Lung (tissue), 17 donors: ENCODE measurements at places on chromosomes 4 and X. TPM values are rescaled to one million over a fixed set of nuclear protein-coding genes. Genes with fewer than 3 reads are reported as not detected.

The SLC4A4 gene
- 78.6 TPM for total RNA-seq

DNA sequence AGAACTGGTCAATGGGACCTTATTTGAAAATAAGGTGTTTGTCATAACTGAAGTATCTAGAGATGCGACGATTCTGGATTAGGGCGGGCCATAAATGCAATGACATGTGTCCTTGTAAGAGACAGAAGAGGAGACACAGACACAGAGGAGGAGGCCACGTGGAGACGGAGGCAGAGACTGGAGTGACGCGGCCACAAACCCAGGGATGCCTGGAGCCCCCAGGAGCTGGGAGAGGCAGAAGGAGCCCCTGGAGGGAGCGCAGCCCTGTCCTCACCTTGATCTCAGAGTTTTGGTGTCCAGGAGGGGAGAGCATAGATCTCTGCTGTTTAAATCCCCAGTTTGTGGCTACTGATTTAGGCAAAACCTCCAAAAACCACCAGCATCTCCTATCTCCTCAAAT, 5.0 kb downstream of the GTPBP6 start:
- H3K27ac ChIP-seq: no peak overlapping the region
- H3K4me1 ChIP-seq: peaks cover 6% of the 10 kb centered on the region
- DNase-seq: no peak
- H3K27me3 ChIP-seq: no peaks in the 10 kb centered on the region
- H3K4me3 ChIP-seq: no peak overlapping the region

DNA sequence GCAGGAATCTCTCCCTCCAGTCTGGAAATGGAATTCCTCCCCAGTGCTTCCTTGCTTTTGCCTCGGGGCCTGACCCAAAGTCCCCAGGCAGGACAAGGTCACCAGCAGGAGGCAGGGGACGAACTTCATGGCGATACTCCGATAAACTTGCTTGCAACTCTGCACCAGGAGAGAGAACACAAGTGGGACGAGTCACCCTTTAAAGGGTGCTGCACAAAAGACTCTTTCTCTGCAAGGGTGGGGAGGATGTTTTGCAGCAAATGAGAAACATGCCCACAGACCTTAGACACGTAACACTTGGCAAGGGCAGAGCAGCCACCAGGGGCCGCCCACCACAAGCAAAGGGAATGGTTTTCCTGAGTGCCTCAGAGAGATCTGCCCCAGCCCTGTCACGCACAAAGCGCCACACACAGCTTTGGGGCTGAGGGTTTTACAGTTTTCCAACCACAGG, at the start of gene FGFBP2:
TSS of gene FGFBP2 (minus strand) at position 175 of the 451 bp plus-strand sequence. CDS start at position 129, 46 bp downstream.
- H3K27ac ChIP-seq: no peak within 1 kb of the TSS
- peak; percentile 44 for DNase-seq
- no peaks in the 10 kb centered on the region for H3K4me1 ChIP-seq
- no peaks in the 10 kb centered on the region for H3K36me3 ChIP-seq
- H3K4me3 ChIP-seq: no peak within 1 kb of the TSS
- no peaks in the 10 kb centered on the region for H3K27me3 ChIP-seq

The GYPB gene
- 16.7 TPM for total RNA-seq

- no peaks in the 10 kb centered on the region for H3K27me3 ChIP-seq
- H3K4me1 ChIP-seq: peaks cover 18% of the 10 kb centered on the region
- DNase-seq: no peak
- no peaks in the 10 kb centered on the region for H3K36me3 ChIP-seq
- H3K27ac ChIP-seq: no peak overlapping the region
These were observed 185.2 kb downstream of the UNC5C start for GRCh38 chr4:95363559-95363925.

DNA sequence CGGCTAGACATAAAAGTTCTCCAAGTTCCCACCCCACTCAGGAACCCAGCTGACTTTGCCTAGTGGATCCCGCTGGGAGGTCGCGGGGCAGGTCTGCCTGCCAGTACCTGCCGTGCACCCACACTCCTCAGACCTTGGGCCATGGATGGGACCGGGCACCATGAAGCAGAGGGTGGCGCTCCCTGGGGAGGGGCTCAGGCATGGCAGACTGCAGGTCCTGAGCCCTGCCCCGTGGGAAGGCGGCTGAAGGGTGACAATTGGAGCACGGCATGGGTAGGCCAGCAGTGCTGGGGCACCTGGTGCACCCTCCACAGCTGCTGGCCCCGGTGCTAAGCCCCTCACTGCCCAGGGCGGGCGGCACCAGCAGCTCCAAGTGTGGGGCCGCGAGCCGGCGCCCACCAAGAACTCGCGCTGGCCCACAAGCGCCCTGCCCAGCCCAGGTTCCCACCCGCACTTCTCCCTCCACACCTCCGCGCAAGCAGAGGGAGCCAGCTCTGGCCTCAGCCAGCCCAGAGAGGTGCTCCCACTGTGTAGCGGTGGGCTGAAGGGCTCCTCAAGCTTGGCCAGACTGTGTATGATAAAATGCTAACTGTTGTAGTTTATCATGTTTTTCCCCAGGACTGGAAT, 63.1 kb downstream of the UGT2A2 start:
- no peak for DNase-seq
- no peaks in the 10 kb centered on the region for H3K27me3 ChIP-seq
- no peak overlapping the region for H3K27ac ChIP-seq
- H3K36me3 ChIP-seq: no peaks in the 10 kb centered on the region
- no peaks in the 10 kb centered on the region for H3K4me1 ChIP-seq

DNA sequence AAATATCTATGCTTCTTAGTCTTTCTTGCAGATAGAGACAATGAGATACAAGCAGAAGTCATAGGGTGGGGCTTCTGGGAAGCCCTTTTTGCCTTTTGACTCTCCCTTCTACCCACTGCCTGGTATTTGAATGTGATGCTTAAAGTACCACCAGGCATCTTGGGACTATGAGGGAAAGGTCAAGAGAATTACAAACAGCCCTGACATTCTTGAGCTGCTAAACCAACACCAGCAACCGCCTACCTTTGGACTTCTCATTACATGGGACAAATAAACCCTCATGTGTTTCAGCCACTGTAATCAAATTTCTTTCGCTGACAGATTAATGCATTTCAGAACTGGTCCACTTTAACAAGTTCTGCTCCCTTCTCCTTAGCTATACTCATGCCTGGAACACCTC, 112.8 kb downstream of the LUZP4 start:
- H3K27ac ChIP-seq: no peak overlapping the region
- no peaks in the 10 kb centered on the region for H3K36me3 ChIP-seq
- no peaks in the 10 kb centered on the region for H3K27me3 ChIP-seq
- H3K4me3 ChIP-seq: no peak overlapping the region
- no peak for DNase-seq
- no peaks in the 10 kb centered on the region for H3K4me1 ChIP-seq

- no peak within 1 kb of the TSS for H3K4me3 ChIP-seq
- no peaks in the 10 kb centered on the region for H3K4me1 ChIP-seq
- no peak within 1 kb of the TSS for H3K27ac ChIP-seq
- no peaks in the 10 kb centered on the region for H3K36me3 ChIP-seq
These were observed at the start of gene CT55 for GRCh38 chrX:135170877-135171519. CT55 (minus strand) TSS chrX:135171398; CDS start chrX:135171171, 227 bp downstream.

DNA sequence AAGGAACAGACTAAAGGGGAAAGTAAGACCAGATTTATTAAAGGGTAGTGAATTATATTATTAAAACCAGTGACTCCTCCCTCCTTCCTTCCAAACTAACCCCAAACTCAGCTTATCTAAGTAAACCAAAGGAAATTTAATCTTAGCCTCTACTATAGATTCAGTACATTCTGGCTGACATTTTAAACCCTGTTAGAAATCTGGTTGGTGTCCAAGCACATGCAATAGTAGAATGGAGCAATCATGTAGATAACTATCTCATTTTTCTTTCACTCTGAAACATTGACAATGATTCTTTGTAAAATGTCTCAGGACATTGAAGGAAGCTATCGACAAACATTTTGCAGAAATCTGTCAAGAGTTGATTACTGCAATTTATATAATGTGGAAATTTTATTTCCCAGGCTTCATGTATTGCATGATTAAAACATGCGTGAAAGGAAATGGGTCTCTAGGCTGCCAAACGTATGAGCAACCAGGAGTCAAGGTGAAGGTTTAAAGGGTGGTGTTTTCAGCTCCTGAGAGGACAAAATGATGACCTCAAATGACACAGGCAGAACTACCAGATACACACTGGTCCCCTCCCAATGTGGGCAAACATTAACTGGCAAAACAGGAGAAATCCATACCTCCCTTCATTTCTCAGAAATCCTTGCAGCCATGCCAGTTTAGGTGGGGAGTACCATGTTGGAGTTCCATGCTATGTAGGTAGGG, 58.2 kb upstream of the RBM47 start:
- H3K27me3 ChIP-seq: no peaks in the 10 kb centered on the region
- H3K4me1 ChIP-seq: no peaks in the 10 kb centered on the region
- no peak overlapping the region for H3K4me3 ChIP-seq
- H3K36me3 ChIP-seq: no peaks in the 10 kb centered on the region

The GAGE12H gene
- not detected for total RNA-seq

DNA sequence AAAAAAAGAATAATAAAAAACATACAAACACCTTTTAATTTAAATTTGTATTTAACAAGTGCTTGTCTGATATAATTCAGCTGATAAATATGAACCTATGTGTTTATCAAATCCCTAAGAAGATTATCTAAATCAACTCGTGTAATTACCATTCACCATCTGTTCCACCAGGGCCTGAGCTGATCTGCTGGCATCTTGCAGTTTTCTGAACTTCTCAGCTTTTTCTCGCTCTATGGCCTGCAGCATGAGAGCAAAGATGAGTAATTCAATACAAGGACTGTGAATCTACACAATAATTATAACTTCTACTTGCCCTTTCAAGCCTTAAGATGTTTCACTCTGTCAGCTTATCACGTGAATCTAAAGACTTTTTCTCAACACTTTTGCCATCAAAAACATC, 709.7 kb downstream of the DMD start:
- no peaks in the 10 kb centered on the region for H3K36me3 ChIP-seq
- no peaks in the 10 kb centered on the region for H3K4me1 ChIP-seq
- no peak overlapping the region for H3K27ac ChIP-seq
- DNase-seq: no peak

DNA sequence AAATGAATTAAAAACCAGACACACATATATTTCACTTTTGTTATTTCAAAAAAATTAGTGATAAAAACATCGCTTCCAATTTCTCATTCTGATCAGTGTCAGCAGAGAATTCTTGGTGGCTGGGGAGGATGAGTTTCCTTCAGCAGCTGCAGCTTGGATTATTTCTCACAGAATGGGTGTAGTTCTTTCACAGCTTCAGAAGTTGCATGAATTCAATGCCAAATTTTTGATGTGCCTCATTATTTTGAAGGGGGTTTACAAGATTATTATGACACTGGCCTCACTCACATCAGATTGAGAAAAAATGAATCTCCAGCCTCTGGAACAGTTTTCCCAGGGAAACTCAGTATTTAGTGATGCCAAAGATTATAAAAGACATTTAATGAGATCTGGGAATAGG, 184.9 kb upstream of the WDFY3 start:
- H3K36me3 ChIP-seq: no peaks in the 10 kb centered on the region
- no peak overlapping the region for H3K27ac ChIP-seq
- no peak for DNase-seq
- no peaks in the 10 kb centered on the region for H3K27me3 ChIP-seq

The CLDN22 gene
- not detected for total RNA-seq

DNA sequence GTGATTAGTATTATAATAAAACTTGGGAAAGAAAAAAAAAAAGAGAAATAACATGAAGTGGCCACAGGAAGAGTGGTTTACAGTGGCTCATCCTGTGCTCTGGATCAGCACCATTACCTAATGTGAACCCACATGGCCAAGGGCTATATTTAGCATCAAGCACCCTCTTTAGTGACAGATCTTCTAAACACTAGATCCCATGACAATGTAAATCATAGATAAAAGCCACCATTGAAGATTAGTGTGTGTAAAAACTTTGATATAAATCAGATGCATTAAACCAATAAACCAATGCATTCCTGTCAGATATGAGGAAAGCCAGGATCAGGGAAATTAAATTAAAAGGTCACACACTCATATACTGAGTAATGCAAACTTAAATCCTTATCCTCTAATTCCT, 400.6 kb upstream of the MAGEB18 start:
- no peak for DNase-seq
- no peaks in the 10 kb centered on the region for H3K36me3 ChIP-seq
- H3K4me3 ChIP-seq: no peak overlapping the region
- H3K27me3 ChIP-seq: no peaks in the 10 kb centered on the region
- no peak overlapping the region for H3K27ac ChIP-seq

DNA sequence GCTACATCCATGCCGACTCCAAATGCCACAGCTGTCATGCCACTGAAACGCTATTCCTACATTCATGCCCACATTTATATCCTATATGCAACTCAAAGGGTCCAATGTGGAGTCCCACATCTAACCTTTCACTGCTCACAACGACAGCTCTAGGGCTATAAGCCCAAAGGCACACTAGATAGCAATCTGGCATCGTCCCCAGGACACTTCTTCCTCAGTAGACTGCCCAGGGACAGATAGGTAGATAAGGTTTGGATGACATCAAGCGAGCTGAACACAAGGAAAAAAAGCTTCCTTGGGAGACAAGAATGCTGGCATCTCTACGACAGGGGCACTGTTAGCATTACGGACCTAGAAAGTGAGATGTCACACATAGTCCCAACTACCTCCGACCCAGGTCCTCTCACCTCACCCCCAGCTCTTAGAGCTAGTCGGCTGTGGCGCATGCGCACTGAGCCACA, 685 bp downstream of the RAB9B start:
- H3K27ac ChIP-seq: no peak overlapping the region
- no peak overlapping the region for H3K4me3 ChIP-seq
- peaks cover 32% of the 10 kb centered on the region for H3K27me3 ChIP-seq
- H3K4me1 ChIP-seq: no peaks in the 10 kb centered on the region
- DNase-seq: no peak

DNA sequence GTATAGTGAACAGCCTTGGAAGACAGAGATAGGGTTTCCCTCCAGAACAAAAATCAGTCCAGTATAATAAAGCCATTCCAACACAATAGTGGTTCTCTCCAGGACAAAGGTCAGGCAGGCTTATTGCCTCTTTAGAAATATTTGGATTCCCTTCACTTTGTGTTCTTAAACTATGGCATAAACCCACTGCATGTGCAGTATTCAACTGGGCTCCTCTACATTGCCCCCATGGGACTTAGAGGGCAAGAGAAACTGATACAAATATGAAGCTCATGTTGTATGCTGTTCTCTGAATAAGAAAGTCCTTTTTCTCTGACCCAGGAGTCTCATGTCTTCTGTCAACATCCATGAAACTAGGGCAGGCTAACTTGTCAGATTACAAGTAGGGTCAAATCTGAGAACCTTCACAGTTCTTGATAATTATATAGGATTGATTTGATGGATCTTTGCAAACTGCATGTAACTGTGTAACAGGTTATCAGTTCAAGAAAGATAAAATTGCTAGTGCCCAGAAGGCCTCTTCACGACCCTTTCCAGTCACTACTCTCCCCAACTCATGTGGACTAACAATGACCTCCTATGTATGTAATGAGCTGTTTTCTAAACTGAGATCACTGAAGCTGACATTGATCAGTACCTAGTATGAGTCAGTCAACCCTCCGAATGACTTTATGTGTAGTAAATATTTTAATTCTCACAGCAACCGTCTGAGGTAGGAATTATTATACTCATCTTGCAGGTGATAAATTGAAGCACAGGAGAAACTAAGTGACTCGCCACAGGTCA, 31.9 kb upstream of the FAM9C start:
- H3K27me3 ChIP-seq: peaks cover 10% of the 10 kb centered on the region
- no peaks in the 10 kb centered on the region for H3K36me3 ChIP-seq
- no peak for DNase-seq
- H3K4me1 ChIP-seq: peaks cover 7% of the 10 kb centered on the region

- DNase-seq: peak; percentile 29
- no peak overlapping the region for H3K4me3 ChIP-seq
- H3K27me3 ChIP-seq: no peaks in the 10 kb centered on the region
- H3K27ac ChIP-seq: no peak overlapping the region
These were observed 406.8 kb downstream of the SLITRK2 start for GRCh38 chrX:146224442-146224841.

GRCh38 chr4:99390055-99390454, 37.5 kb upstream of the ADH1C start:
- H3K27ac ChIP-seq: no peak overlapping the region
- no peak for DNase-seq
- H3K27me3 ChIP-seq: no peaks in the 10 kb centered on the region
- H3K4me3 ChIP-seq: no peak overlapping the region
- H3K4me1 ChIP-seq: no peaks in the 10 kb centered on the region
